ENCODE measurements at places on chromosomes 11 and 22.
A peak's percentile ranks its signal among the peaks of the same experiment; 100 is the strongest.

GRCh38 chr22:38736257-38736570, 19.6 kb downstream of the SUN2 start:
- no peak for DNase-seq

DNA sequence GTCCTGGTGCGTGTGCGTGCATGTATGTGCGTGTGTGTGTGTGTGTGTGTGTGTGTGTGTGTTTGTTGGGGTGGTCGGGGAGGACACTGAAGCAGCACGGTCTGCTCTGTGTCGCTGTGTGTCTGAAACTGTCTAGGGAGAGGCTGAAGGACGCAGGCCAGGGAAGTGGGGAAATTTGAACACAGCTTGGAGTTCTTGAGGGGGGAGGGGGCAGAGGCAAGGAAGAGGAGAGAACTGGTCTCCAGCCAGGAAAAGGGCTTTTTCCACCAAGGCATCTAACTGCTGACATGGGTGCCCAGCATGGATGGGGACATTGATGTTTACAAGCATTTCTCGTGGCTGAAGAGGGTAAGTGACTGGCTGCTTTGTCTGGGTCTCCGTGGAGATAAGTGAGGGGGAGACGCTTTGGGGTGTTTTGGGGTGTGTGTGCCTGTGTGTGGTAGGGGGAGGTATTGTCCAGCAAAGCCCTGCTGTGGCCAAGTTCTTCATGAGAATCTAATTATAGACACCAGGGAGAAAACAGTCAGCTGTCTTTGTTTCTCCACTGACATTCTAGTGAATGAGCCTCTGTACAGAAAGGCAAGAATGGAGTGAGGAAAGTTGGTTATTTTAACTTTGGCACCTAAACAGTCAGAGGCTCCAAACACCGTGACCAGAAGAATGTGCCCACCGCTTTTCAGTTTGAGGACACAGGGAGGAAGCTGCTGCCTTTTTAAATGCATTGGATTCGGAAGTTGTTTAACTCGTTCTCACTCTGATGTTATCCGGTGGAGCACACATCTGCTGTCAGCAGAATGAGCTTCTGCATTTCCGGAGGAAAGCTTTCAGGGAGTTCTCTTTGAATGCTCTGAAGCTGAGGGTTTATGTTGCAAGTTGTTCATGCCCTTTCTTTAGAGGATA, 63.7 kb downstream of the PPFIBP2 start:
- no peak for DNase-seq

DNA sequence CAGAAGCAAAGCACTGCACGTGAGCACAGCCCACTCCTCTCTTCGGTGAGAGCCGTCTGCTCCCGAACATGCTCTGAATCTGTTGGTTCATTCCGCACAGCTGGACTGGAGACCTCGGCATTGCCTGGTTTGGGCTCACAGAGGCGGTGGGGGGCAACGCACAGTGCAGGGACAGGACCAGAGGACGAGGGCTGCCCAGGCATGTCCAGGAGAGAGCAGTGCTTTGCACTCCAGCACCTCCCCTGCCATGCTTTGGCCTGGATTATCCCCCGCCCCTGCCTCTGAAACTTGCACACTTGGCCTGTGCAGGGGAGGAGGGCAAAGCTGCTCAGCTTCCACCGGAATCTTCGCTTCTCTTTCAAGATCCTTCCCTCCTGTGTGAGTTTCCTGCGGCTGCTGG, 536.5 kb downstream of the BRD1 start:
- no peak for DNase-seq

GRCh38 chr22:19507534-19507861, 16.7 kb downstream of the CLDN5 start:
- no peak for DNase-seq

DNA sequence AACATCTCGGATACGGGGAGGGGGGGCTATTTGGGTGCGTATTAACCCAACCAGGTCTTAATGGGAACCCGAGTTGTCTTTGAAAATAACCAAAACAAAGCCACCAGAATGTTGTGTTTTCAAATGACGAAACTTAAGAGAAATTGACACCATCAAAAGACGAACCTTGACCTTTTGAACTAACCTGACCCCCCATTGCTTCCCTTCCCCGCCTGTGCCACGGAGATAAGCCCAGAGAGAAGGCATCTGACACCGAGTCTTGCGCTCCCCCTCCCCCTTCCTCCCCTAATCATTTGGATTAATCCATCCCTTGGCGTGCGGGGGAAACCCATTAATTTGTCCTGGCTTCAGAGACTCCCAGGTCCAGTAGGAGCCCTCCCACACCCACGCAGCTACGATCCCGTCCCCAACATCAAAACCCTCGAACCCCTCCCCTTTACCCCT, 4.5 kb upstream of the GCAT start:
- DNase-seq: no peak

- no peak for DNase-seq
Observed at GRCh38 chr11:83819931-83820549, 533.9 kb upstream of the CCDC90B start.

DNA sequence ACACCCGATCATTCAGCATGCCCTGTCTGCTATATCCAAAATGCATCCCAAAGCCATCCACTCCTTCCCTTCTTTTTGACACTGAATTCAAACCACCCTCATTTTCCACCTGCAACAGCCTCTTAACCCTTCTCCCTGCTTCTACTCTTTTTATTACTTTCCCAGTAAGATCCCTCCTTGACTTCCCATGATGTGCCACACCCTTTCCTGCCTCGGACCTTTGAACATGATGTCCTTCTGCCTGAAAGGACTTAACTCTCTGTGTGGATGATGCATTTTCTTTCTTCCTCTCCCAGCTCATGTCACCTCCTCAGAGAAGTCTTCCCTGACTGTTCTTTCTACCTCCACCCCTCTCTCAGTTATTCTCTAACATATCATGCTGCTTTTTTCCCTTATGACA, 36.5 kb downstream of the HTR3A start:
- no peak for DNase-seq

- no peak for DNase-seq
Observed at GRCh38 chr11:125603207-125603606, 10.6 kb downstream of the STT3A start.

DNA sequence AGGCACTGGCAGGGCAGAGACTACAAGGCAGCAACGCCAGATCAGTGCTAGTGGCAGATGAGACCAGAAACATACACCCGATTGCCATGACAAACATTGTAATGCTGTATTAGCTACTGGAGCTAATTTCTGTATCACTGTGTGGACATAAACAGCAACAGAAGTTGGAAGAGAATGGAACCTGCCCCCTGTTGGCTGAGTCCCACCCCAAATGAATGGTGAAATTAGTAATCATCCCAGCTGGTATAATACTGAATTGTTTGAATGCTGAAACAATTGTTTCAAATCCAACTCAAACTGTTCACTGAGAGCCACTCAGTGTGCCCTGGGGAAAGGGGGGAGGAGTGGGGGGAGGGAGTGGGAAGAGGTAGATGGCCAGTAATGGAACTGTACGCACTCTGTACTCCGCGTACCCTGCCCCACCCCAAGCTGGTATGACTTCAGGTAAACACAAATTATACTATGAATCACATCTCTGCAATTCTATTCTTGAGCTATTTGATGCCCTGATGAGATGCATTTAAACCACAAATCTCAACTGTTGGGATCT, 11.2 kb upstream of the BIRC3 start:
- no peak for DNase-seq

DNA sequence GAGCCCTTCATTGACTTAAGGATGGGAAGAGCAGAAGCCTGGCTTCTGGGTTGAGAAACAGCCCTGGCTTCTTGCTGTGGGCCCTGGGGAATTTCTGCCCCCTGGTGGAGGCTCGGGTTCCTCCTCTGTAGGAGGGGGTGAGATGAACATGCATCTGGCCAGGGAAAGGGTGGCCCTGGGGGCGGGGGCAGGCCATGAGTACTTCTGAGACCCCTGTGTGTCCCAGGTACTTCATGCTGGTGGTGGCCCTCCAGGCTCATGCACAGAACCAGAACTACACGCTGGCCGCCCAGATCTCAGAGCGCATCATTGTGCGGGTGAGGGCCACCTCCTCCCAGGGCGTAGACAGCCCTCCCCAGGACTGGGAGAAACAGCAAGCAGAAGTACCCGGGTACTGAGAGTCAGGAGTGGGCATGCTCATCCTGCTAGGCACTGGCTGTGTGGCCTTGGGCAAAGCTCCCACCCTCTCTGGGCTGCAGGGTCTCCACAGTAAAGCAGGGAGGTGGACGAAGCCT, 15.8 kb downstream of the TMEM258 start:
- peak; percentile 45 for DNase-seq
